Iris pigment epithelial cell (primary cell): ENCODE measurements at places on chromosomes 7 and 10.
A peak's percentile ranks its signal among the peaks of the same experiment; 100 is the strongest.

DNA sequence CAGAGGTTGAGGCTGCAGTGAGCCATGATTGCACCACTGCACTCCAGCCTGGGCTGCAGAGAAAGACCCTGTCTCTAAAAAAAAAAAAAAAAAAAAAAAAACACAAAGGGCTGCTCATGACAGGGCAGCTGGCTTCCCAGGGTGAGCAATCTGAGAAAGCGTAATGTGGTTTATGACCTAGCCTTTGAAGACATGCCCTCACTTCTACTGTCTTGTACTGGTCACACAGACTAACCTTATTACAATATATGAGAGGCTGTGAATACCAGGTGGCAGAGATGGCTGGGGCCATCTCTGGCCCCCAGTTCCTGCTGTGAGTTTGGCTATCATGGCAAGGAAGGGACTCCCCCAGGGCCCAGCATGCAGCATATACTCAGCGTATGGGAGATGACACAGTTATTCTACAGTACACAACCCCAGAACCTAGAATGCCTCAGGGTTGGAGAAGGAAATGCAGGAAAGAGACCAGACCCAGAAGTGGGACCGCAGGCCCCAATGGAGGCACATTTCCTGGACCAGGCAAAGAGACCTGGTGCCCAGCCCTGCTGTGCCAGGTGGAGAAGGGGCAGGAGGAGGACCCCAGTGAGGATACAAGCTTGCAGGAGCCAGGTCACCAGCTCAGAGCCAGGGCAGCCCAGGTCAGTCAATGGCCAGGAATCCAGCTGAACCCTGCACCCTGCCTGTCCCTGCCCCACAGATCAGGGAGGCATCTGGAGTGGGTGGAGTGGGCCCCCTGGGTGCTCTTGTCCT is 26.3 kb downstream of the NPTX2 start:
- DNase-seq = no peak

- DNase-seq = peak; percentile 61
These were observed 92.9 kb upstream of the SH2B2 start for GRCh38 chr7:102193806-102194205.

DNA sequence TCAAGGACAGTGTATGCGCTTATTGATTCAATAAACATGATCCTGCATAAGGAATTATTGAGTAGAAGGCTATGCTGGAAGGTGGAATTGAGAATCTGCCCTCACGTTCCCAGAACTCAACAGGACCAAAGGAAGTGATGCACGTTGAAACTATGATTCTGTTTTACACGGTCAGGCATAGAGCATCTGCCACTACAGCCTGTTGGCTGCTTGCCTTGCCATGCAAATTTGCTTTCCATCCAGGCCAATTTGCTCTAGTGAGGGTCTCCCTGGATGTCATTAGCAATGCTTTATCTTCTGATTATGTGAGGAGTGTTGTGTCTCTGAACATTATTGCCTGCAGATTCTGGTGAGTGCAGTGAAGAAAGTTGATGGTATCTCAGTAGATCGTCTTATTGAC is 132.9 kb downstream of the ADRA2A start:
- no peak for DNase-seq

DNA sequence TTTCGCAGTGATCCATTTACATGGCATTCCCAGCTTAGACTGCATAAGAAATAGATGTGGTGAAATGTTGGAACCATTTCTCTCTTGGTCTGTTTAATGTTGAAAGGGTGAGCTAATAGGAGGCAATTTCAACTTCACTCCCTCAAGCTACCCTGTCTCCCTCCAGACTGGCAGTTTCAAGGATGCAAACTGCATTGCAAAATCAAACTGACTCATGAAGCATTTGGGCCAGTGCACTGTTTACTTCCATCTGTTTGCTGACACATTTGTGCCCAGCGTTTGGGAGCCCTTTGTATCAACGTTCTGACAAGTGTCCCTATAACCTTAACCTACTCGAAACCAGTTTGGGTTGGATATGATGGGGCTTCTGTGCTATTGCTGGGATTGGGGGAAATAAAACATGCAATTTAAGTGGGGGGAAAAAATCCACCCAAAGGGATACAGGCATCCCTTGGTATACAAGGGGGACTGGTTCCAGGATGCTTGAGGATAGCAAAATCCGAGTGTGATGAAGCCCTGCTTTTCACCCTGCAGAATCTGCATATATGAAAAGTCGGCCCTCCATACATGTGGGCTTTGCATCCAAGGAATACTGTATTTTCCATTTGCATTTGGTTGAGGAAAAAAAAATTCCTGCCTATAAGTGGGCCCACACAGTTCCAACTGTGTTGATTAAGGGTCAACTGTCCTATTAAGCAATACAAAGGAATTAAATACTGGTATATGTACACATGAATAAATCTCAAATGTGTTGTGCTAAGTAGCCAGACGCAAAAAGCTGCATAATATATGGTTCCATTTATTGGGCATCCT is 15.6 kb downstream of the RHEB start:
- DNase-seq = peak; percentile 94

DNA sequence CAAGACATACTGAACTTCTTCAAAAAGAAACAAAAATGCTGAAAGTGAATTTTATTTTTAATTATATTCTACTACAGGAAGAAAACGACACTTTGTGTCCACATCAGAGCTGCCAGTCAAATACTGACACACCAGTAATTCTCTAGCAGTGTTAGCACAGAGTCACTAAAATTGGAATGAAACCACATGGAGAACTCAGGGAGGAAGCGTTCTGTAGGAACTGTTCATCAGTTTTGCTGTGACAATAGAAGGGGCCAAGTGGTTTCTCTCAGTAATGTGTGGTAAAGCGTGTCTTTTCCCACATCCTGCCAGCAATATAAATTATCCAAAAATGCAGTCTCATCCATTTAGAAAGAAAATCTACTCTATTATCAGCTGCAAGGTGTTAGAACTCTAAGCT is 683.3 kb downstream of the GRM8 start:
- no peak for DNase-seq

DNA sequence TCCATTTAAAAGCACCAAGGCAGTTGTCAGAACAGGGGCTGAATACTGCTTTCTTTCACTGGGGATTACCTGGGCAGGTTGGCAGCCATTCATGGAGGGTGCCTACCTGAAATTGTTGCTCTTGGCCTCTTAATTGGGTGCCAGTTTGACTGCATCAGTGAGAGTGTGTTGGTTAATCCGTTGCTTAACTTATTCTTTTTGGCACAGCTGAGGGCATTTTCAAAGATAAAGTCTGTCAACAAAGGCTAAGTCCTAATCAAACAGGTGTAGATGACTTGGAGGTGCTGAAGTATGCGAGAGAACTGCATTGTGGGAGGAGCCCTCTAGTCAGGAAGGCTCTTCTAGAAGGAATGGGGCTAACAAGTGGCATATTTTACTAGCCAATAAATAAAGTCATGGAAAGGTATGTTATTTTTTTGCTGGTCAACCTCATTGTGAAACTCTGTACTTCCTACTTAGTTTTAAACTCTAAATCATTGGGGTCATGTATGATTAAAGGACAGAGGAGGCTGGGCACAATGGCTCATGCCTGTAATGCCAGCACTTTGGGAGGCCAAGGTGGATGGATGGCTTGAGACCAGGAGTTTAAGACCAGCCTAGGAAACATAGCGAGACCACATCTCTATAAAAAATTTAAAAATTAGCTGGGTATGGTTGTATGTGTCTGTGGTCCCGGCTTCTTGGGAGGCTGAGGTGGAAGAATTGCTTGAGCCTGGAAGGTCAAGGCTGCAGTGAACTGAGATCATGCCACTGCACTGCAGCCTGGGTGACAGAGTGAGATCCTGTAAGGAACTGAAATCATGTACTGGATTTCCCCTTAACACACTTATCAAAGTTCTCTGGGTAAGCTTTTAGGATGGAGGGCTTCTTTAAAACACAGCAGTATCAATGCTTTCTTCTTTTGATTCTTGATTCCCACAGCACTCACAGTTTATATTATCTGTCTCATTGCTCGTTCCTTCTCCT is 134.1 kb downstream of the LRMDA start:
- DNase-seq = no peak

GRCh38 chr7:1767524-1767923 is 97.4 kb downstream of the ELFN1 start:
- DNase-seq = no peak

DNA sequence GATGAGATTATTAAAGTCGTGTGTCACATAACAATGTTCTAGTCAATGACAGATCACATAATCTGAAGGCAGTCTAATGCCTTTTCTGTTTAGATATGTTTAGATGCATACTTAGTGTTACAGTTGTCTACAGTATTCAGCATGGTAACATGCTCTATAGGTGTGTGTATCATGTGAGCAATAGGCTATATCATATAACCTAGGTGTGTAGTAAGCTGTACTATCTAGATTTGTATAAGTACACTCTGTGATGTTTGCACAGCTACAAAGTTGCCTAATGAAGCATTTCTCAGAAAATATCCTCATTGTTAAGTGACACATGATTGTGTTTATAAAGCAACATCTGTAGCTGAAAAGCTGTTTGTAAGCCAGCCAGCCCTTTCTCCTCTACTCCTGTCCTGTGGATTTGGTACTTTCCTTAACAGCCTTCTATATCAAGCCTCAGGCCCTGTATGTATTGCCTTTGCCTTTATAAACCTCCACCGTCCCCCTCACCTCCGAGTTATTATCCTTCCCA is 6.3 kb downstream of the HECTD2 start:
- no peak for DNase-seq

GRCh38 chr7:68512466-68512865 is 1085.8 kb upstream of the AUTS2 start:
- DNase-seq = no peak

GRCh38 chr7:28830846-28831245 is 127.3 kb downstream of the TRIL start:
- DNase-seq = no peak
